Activated T-cell treated with anti-CD3 and anti-CD28 coated beads, Interleukin-2, amount 50 U/mL, for 72 hours (primary cell): ENCODE measurements at places on chromosomes 13 and 19. TPM values are rescaled to one million over a fixed set of nuclear protein-coding genes. Genes with fewer than 3 reads are reported as not detected.

The CACNG7 gene
- total RNA-seq: not detected

GRCh38 chr13:76993021-76993420 lies 1.1 kb downstream of the CLN5 start:
- no peaks in the 10 kb centered on the region for H3K27me3 ChIP-seq
- no peak for DNase-seq
- H3K27ac ChIP-seq: peak overlapping the region; percentile 92
- peak overlapping the region; percentile 97 for H3K4me3 ChIP-seq
- peaks cover 2% of the 10 kb centered on the region for H3K36me3 ChIP-seq

DNA sequence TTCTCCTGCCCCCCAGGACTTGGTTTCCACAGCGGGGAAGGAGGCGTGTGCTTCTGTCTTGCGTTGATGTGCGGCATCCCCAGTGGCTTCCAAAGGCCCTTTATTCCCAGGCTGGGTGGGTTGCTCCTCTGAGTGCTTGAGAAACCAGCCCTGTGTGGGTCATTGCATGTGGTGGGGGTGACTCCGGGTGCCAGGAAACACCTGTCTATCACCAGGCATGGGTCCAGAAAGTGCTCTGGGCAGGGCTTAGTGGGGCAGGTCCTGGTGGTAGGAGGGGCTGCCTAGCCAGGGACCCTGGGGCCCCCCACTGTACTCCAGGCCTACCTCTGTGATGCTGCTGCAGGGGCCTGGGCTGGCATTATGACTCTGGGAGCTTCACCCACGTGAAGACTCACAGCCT lies 9.6 kb downstream of the DDA1 start:
- no peaks in the 10 kb centered on the region for H3K27me3 ChIP-seq
- peaks cover 11% of the 10 kb centered on the region for H3K4me1 ChIP-seq
- no peak overlapping the region for H3K4me3 ChIP-seq
- H3K27ac ChIP-seq: no peak overlapping the region
- DNase-seq: no peak

DNA sequence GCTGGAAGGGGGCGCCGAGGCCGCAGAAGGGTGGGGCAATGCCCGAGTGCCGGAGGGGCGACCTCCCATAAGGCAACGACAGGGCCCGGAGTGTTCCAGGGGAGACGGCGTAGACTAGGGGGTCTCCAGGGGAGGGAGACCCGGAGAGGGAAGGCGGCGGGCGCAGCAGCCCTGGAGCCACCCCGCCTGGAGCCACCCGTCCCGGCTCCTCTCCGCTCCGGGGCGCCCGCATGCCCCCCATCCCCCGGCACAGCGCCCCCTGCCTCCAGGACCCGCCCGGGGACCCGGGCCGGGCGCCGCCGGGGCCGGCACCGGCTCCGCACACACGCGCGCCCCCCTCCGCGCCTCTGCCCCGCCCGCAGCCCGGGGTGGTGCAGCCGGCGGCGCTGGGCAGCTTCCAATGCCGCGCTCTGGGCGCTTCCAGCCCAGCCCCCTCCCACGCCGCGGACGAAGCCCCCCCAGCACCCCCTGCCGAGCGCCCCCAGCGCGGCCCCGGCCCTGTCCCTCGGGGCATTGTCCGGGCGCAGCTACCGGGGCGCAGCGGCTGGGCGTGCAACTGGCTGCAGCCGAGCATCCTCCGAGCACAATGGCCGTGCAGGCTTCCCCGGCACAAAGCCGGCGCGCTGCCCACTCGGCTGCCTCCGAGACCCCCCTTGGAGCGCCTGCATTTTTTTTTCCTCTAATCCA lies 519 bp downstream of the PTPRS start:
- peak; percentile 29 for DNase-seq
- peak overlapping the region; percentile 82 for H3K4me3 ChIP-seq
- H3K27me3 ChIP-seq: peaks cover 54% of the 10 kb centered on the region
- no peak overlapping the region for H3K27ac ChIP-seq
- H3K4me1 ChIP-seq: peaks cover 11% of the 10 kb centered on the region

GRCh38 chr13:21069561-21070004 lies 8.2 kb upstream of the LATS2 start:
- peak overlapping the region; percentile 40 for H3K27ac ChIP-seq
- H3K36me3 ChIP-seq: peaks cover 1% of the 10 kb centered on the region
- DNase-seq: no peak
- peaks cover 4% of the 10 kb centered on the region for H3K27me3 ChIP-seq
- peaks cover 20% of the 10 kb centered on the region for H3K4me1 ChIP-seq

- no peak for DNase-seq
- H3K4me1 ChIP-seq: peaks cover 4% of the 10 kb centered on the region
- no peak overlapping the region for H3K4me3 ChIP-seq
- no peak overlapping the region for H3K27ac ChIP-seq
Observed at GRCh38 chr13:109968876-109969577, 182.6 kb upstream of the IRS2 start.
